ENCODE measurements at places on chromosomes 2 and 18. TPM values are rescaled to one million over a fixed set of nuclear protein-coding genes. Genes with fewer than 3 reads are reported as not detected.

MTLN gene
- 50.3 TPM for total RNA-seq

TLX2 gene
- not detected for total RNA-seq

LRP1B gene
- 0.49 TPM for total RNA-seq

SRD5A2 gene
- total RNA-seq, result not detected
